CD4-positive, alpha-beta T cell treated with Interleukin-12 subunit alpha and Interleukin-12 subunit beta, for 1 hour (primary cell): ENCODE measurements at places on chromosomes 11 and 22.

DNA sequence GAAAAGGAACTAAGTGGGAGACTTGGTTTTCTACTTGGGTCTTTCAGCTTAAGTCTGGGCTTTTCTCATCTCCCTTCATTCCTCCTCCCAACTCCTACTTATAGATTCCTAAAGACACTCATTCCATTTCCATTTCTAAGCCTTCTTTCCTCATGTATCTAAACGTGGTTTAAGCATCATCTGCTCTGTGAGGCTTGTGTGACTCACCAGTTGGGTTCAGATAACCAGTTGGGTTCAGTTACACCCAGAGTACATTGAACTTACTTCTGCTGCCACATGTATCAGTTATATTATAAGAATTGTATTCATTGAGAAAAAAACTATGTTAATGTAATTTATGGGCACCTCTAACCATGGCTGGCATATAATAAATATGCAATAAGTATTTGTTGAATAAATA lies 831.2 kb upstream of the CCDC90B start:
- no peak for DNase-seq

DNA sequence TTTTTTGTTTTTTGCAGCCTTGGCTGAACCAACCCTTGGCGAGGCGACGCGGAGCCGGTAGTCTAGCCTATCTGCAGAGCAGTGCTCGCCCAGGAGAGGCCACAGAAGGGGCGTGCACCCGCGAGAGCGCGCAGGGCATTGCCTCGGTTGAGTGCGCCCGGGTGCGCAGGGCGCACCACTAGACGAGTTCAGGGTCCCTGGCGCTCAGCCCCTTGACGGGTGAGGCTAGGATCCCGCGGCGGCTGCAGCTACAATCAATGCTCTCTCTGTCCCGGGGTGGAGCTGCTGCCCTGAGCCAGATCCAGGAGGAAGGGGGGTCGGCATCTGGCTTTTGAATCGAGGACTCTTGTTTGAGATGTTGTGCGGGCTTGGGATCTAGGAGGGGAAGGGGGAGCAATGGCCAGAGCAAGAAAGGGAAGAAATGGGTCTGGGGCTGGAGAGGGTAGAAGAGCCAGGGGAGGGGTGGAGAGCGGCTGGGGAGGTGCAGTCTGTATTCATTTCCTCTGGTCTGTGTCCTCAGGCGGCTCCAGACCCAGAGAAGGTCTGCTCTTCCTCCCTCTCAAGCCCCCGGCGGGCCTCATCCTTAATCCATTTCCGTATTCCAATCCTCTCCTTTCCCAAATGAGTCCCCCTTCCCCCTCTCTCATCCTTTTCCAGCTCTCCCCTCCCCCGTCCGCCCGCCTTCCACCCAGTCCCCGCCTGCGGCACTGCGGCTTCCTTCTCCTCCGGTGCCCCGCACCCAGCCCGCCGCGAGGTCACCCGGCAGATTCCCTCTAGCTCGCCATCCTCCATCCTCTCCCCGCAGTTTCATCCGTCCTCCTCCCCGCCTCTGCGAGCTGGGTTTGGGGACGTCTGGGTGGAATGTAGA lies 797 bp downstream of the THY1 start:
- DNase-seq = no peak

DNA sequence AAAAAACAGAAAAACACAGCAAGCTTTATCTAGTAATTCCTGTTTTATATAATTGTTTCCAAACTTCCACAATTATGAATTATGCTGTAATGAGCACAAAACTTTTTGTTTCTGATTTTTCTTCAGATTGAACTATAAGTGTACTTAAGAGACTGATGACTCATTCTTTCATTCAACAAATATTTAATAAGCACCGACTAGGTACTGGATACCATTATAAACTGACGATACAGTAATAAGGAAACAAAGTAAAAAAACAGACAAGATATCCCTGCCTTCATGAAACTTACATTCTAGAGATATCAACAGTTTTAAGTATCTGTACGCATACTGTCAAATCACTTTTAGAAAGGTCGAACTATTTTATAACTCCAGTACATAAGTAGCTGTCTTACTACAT lies 78.6 kb downstream of the ME3 start:
- no peak for DNase-seq

GRCh38 chr11:36534276-36534840 lies 24.3 kb upstream of the TRAF6 start:
- no peak for DNase-seq

- DNase-seq = peak; percentile 77
Measured at GRCh38 chr22:46737976-46738646, at the start of gene CERK. Gene CERK, minus strand, starts transcription at chr22:46738252. Its CDS starts 104 bp downstream, at chr22:46738148.

GRCh38 chr11:120747850-120748814 lies 236.6 kb downstream of the GRIK4 start:
- no peak for DNase-seq

- DNase-seq = no peak
Measured at GRCh38 chr11:86145439-86146156, 76.7 kb upstream of the PICALM start.

GRCh38 chr11:88066090-88066489 lies 109.2 kb downstream of the RAB38 start:
- no peak for DNase-seq

DNA sequence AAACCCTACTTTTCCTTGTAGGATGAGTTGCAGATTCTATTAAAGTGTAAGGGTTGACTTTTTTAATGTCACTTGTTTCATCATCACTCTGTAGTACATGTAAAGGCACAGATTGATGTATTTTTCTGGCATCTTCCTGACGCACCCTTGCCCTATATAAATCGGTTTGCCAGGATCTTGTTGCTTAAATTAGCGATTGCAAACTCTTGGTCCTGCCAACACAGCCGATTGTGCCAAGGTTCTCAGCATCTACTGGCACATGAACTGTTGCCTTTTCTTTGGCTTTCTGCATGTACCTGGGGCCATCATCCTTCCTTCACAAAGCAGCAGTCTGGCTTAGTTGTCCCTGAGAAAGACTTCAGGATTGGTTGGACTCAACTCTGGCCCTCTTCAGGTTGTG lies 7.5 kb upstream of the LIN7C start:
- no peak for DNase-seq

GRCh38 chr11:124725719-124726105 lies 14.0 kb upstream of the NRGN start:
- no peak for DNase-seq

GRCh38 chr11:114396916-114397315 lies 3.4 kb downstream of the C11orf71 start:
- no peak for DNase-seq

- DNase-seq = no peak
Measured at GRCh38 chr11:30789270-30789669, 203.1 kb upstream of the MPPED2 start.

DNA sequence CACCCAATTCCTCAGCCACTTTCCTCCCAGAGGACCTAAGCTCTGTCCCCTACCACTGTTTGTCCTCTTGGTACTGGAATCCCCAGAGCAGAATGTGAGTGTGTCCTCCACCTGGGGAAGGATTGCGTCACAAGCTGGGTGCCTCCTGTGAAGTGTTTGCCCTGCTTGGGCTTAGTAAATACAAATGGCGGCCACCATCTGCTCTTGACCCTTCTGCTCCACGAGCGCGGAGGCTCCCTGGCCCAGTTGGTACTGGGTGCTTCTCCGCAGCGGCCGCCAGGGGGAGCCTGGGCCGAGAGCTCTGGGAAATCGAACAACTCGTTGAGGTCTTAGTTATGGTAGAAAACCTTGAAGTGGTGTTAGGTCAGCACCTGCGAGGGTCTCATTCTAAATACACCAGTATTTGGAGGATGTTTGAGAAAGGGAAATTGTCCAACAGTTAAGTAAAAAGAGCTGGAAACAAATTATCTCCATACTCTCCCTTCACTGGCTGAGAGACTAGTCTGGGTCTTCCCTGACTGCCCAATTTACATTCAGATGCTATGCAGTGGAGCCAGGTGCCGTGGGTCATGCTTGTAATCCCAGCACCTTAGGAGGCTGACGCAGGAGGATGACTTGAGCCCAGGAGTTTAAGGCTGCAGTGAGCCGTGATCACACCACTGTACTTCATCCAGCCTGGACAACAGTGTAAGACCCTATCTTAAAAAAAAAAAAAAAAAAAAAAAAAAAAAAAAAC lies 74.6 kb upstream of the TEAD1 start:
- DNase-seq = peak; percentile 11

DNA sequence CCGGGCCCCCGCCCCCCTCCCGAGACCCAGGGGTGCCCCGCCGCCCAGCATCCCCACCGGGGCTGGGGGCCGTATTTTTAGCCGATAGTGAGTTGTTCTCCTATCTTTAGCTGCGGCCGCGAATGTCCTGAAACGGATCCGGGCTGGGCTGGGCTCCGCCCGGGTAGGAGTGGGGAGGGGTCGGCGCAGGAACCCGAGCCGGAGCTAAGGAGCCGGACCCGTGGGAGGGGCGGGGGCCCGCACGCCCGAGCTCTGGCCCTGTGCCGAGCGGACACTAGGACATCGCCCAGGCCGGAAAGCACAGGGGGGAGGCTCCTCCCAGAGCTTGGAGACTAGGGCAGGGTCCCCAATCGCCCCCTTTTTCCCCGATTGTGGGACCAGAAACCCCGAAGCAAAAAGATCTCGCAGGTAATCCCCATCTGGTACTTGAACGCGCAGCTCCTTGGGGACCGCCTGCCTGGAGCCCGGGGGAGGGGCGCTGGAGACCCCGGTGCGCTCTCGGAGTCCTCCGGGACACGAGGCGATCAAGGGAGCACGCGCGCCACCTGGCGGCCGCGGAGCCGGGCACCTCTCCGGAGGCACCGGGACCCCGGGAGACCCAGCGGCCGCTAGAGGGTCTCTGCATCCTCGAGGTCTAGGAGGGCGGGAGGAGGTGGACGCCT lies 669 bp downstream of the CDC42EP2 start:
- DNase-seq = peak; percentile 80

DNA sequence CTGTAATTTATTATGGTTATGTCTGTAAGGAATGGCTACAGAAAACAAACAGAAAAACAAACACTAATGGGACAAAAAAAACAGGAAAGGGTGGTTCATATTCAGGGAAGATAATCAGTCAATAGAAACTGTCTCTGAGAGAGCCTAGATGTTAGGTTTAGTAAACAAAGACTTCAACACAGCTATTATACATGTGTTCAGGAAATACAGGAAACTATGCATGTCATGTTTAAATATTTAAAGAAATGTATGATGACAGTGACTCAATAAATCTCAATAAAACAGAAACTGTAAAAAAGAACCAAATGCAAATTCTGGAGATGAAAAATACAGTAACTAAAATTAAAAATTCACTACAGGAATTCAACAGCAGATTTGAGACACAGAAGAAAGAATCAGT lies 76.0 kb downstream of the PACS1 start:
- DNase-seq = no peak
